Hematopoietic multipotent progenitor cell treated with erythropoietin and hydrocortisone succinate and interleukin-3 and kit ligand, for 17 days (in vitro differentiated cells): ENCODE measurements at places on chromosomes 16 and 17.

GRCh38 chr17:40319651-40320540 is 10.9 kb downstream of the RARA start:
- DNase-seq: peak; percentile 52

DNA sequence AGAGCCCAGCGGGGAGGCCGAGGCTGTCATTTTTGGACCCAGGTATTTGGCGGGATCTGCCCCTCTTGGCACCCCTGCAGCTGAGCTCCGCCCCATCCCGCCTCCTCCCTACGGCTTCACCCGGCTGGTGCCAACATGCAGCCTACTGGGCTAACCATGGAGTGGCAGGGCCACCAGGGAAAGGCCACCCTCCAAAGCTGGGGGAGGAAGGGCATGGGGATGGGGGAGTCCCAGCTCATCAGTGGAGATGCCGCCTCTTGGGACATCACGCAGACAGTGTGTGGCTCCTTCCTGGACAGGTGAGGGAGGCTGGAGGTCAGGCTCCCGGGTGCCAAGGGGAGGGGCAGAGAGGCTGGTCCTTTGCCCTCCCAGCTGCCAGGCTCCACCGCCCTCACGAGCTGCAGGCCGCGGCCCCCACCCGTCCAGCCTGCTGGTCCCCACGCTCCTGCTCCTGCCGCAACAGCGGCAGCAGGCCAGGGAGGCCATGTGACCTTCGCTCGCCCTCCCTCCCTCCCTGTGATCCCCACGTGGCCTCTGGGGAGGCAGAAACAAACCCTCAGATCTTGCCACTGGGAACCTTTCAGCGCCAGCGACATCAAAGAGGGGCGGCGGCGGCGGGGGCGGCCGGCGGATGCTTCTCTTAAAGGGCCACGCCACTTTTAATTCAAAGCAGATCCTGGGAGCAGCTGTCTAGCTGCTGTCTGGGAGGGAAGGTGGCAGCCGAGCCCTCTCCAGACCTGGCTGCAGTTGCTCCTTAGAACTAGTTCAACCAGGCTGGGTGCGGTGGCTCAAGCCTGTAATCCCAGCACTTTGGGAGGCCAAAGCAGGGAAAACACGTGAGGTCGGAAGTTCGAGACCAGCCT is 6.8 kb upstream of the NOTUM start:
- no peak for DNase-seq

DNA sequence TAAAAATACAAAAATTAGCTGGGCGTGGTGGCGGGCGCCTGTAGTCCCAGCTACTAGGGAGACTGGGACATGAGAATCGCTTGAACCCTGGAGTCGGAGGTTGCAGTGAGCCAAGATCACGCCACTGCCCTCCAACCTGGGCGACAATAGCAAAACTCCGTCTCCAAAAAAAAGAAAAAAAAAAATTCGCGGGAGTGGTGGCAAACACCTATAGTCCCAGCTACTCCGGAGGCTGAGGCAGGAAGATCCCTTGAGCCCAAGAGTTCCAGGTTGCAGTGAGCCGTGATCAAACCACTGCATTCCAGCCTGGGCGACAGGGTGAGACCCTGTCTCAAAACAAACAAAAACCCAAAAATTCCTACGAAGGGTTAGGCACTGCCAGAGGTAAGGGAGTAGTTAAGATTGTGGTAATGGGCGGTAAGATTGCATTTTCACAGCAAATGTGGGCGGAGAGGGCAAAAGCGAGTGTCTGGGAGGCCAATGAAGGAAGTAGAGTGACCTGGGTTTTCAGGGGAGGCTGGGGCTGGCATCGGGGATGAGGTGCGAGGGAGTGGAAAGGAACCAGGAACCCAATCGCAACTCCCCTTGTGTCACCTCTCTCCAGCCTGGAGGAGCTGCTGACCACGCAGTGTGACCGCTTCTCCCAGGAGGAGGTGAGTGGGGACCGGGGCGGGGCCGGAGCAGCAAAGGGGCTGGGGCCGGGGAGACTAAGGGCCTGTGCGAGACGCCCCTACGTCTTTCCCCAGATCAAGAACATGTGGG is 2.6 kb downstream of the MYL11 start:
- DNase-seq: no peak

DNA sequence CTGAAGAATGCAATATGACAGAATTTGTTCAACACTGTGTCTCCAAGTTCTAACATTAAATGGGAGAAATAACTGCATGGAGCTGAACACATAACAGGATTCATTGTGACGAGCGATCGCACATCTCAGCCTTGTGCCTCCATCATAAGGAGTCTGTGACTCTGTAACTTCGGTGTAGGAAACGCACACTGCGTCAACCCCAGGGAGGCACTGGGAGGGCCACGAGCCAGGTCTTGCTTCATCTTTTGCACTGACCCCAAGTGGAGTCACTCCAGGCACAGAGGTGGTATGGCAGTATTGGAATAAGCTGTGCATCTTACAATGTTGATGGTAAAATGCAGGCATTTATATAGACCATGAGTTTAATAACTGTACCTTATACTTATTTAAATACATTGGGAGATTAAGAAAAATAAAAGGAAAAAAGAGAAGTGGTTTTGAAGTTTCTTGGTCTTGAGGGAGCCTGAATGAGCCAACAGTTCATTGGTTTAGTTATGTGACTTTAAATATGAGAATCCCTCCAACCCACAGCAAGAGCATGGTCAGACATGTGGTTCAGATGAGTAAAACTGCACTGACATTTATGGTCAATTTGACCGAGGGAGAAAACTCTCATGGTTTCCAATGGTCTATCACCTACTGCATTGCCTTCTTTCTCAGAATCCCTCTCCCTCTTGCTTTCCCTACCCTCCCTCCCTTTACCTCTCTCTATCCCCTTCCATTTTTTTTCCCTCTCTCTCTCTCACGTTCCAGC is 5.7 kb upstream of the PMP22 start:
- DNase-seq: no peak

DNA sequence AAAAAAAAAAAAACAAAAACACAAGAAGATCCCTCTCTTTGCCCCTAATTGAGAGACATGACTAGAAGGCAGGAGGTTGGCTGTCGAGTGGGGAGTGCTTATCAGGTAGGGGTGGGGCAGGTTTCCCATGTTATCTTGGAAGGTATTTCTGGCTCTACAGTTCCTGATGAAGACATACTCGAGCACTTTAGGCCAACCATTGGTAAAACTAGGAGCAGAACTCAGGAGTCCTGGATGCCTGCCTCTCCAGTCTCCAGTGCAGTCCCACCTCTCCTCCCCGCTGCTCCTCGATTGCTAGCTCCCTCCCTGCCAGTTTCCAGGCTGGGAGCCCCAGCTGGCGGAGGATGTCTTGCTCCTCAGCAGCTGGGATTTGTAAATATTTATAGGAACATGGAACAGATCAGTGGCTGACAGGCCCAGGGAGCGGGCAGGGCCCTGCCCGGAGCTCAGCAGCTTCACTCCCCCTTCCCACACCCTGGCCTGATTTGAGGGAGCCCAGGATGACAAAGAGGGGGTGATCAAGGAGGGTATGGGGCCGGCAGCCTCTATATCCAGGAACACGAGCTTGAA is 11.4 kb upstream of the C1QL1 start:
- DNase-seq: no peak

GRCh38 chr17:14304222-14304772 is 3.4 kb downstream of the HS3ST3B1 start:
- DNase-seq: no peak

DNA sequence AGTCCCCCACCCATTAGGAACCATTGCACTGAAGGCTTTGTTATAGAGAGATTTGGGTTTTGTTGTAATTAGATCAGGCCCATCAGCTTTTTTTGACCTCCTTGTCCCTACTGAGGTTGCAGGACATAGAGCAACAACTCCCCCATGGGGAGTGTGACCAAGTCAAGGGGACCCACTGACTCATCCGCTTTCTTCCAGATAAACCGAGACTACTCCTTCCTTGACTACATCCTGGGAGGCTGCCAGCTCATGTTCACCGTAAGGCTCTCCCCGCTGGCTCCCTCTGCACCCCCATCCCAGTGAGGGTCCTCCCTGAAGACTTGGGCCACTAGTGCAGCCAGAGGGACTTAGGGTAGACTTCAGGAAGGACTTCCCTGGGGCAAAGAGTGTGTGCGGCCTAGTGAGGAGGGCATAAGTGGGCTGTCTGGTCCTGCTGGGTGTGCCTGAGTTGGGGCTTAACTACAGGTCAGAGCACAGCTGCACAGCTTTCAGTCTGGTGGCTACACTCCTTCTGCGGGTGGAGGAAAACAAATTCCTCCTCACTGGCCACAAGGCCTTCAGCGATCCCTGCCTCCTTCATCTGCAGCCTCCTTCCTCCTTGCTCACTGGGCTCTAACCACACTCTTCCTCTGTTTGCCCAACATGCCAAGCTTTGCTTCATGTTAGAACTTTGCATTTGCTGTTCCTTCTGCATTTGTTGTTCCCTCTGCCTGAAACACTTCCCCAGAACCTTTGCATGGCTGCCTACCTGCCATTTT is 31.0 kb downstream of the CPNE2 start:
- no peak for DNase-seq

GRCh38 chr17:56373981-56374833 is 219.3 kb upstream of the NOG start:
- no peak for DNase-seq

DNA sequence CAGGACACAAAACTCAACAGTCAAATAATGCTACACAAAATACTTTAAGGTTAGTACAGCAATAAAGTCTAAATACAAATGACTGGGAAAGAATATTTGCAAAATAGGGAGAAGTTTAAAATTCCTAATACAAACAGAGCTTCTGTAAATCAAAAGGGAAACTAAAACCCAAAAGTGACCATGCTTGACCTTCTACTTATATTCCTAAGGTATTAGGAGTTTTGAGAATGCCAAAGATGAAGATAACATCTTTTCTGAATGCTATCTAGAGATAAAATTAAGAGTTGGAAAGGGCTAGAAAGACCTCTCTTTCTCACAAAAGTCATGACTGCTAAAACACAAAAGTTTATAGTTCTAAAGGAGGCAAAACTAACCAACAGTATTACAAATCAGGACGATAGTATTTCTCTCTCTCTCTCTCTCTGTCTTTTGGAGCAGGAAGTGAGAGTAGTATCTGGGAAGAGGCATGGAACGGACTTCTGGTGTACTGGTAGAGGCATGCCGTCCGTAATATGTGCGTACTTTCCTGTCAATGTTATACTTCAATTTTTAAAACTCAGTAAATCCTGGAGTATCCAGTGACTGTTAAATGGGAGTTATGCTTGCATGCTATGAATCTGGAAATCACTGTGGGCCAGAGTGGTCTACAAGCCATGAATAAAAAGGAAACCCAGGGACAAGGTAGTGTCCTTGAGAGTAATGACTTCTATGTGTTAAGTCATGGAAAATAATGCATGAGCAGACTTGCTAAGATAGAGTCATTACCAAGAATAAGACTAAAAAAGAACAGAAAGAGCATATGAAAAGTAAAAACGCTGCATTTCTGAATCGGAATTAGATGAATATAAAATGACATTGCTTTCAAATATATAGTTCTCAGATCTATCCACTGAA is 49.7 kb upstream of the ANKFY1 start:
- DNase-seq: no peak

GRCh38 chr17:14498812-14499211 is 197.9 kb downstream of the HS3ST3B1 start:
- DNase-seq: no peak

GRCh38 chr17:82076018-82076784 is 10.6 kb upstream of the DUS1L start:
- no peak for DNase-seq

DNA sequence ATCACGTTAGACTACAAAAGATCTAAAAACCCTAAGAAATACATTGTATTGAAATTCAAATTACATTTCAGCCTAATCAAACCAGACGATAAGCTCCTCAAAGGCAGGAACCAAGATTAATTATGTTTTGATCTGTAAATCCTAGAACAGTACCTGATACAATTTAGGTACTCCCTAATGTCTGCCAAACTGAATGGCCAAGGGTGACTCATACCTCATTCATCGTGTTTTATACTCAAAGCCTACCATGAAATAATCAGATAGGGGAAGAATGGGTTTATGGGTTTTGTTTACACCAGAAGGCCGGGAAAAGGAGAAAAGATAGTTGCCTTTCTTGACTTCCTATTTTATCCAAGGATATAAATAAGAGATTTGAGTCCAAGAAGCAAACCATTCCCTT is 19.3 kb downstream of the MMD start:
- DNase-seq: no peak
